Kidney epithelial cell (primary cell): ENCODE measurements at places on chromosomes 16 and 17. TPM values are rescaled to one million over a fixed set of nuclear protein-coding genes. Genes with fewer than 3 reads are reported as not detected.

DNA sequence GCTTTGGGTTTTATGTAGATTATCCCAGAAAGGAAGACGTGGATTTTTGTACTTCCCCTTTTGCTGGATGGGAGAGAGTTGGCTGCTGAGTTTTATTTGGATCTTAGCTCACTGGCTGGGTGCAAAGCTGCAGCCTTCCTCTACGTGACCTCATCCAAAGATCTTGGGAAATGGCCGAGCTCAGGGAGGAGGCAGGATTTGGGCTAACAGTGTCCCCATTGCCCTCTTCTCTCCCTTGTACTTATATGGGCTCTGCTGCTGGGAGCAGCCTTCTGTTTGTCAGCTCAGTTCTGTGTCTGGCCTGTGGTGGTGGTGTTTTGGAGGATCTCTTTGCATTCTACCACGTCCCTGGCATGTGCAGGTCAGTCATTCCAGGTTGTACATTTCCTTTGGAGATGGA lies 2.0 kb downstream of the AOC3 start:
- DNase-seq, result no peak

DNA sequence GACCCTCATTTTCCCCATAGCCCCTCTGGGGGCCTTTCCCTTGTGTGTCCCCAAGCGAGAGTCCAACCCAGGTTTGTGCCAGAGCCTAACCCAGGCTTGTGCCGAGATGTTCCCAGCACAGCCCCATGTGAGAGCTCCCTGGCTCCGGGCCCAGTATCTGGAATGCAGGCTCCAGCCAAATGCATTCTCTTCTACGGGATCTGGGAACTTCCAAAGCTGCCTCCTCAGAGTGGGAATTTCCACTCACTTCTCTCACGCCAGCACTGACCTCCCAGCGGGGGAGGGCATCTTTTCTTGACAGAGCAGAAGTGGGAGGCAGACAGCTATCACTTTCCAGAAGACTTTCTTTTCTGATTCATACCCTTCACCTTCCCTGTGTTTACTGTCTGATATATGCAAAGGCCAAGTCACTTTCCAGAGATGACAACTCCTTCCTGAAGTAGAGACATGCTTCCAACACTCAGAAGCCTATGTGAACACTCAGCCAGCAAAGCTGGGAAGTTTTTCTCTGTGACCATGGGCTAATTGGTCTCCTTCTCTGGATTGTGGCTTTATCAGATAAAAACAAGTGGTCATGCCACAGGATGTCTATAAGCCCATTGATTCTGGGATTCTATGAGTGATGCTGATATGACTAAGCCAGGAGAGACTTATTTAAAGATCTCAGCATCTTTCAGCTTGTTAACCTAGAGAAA lies 2.5 kb upstream of the CCL2 start:
- DNase-seq, result peak; percentile 70

- DNase-seq, result no peak
These were observed 44.9 kb downstream of the TTC19 start for GRCh38 chr17:16044487-16044886.

DNA sequence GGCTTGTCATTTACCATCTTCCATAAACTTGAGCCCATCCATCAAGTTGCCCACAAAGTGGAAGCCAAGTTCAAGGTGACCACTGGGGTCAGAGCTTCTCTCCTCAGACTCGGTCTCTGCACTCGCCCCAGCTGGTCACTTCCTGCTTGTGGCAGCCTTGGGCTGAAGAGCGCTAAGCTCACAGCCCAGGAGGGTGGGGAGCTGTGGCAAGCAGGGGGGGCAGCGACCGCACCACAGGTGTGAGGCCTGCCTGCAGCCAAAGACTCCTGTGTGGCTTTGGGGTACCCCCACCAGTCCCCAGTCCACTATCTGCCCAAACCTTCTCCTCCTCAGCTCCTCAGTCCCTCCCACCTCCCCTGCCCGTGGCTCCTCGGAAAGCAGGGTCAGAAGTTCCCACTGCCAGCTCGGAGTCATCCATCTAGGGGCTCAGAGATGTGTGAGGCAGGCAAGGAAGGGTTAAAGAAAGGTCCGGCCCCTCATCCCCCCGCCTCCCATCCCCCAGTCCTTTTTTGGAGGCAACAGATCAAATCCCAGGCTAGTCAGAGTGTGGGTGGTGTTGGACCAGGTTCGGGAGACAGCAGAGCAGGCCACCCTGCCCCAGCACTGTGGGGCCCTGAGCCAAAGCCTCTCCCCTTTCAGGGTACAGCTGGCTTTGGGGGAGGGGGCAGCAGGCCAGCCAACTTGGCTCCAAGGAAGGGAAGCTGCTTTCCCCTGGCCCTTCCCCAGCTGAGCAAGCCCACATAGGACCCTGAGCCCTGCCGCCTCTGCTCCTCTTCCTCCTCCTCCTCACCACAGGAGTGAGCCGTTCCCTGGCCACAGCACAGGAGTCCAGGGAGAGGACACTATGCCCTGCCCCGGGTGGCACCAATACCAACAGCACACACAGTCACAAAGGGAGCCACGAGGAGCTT lies 3.2 kb downstream of the CSF3 start:
- DNase-seq, result no peak

DNA sequence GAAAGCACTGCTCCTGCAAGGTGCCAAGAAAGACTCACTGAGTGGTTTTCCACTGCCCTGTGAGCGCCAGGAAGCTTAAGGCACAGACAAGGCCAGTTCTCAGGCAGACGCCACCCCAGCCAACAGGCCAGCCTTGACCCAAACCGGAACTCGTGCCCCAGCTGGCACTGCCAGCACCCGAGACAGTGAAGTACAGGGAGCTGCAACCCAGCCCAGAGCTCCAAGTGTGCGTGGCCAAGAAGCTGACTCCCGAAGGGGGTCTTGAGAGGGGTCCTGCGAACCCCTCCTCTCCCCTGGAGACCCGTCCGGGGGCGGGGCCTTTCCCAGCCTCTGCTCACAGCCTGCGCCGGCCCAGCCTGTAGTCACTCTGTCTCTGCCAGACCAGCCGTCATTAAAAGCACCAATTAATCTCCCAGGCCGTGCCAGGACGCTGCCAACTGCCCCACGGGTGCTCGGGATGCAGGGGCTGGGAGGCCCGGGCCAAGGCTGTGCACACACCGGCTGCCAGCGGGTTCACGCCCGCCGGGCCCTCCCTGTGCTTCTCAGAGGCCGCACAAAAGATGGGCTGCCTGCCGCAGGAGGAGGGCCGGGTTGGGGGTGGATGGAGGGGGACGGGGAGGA lies 4.4 kb upstream of the SOX8 start:
- no peak for DNase-seq

DNA sequence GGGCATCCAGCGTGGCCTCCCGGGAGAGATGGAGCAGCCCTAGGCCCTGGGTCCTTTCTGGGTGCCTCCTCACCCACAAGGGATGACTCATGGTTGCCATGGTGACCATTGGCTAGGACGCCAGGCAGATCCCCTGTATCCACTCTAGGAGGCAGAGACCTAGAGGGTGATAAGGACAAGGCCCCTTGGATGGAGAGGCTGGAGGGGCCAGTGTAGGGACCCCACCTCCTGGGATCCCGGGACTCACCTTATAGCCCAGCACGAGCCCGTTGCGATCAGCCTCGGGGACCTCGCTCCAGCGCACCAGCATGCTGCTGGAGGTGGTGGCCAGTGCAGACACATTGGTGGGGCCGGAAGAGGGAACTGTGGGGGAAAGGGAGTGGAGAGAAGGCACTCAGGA lies 82.2 kb upstream of the CDC42EP4 start:
- no peak for DNase-seq

DNA sequence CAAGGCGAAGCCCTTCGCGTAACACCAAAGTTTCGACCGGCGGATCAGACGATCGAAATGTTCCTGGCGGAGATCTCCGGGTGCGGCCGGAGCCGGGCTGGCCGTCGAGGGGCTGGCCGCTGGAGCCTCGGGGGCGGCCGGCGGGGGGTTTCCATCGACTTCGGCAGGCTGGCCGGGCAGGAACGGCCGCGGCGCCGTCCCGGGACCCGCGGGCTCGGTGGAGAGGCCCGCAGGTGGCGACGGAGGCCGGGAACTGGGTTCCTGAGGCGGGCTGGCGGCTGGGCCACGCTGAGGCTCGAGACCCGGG lies 1.1 kb downstream of the EPOP start:
- no peak for DNase-seq

- DNase-seq, result peak; percentile 64
These were observed 536.5 kb upstream of the CDH11 start for GRCh38 chr16:65658349-65658748.

DNA sequence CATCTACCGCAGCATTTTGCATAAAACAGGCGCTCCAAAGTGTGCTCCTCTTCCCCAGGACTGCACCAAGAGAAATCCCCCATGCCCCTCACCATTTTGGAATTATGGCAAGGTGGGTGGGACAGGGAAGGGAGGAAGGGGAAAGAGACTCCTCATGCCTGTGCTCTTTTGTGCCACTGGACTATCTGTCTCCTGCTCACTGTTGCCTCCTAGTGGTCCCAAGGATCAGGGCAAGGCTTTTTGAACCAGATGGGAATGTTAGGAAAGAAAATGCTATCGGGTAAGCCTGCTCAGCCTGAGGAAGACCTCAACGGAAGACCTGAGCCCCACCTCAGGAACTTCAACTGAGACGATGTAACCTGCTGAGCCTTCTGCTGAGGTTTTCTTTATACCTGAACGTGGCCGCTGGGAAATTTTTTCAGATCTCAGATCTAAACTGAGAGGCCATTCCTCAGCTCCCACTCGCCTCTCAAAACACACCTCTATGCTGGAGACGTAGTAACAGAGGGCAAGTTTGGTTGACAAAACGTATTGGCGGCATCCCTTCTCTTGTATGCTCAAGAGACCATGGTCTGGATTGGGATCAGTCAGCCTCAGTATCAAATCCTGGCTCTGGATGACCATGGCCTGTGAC lies 58.3 kb downstream of the SPACA3 start:
- DNase-seq, result no peak

Gene KRT33A
- not detected in 2 replicates for total RNA-seq

Gene CHST4
- total RNA-seq, result not detected in 2 replicates
